ENCODE measurements at places on chromosomes 13 and 19. TPM values are rescaled to one million over a fixed set of nuclear protein-coding genes. Genes with fewer than 3 reads are reported as not detected.

DNA sequence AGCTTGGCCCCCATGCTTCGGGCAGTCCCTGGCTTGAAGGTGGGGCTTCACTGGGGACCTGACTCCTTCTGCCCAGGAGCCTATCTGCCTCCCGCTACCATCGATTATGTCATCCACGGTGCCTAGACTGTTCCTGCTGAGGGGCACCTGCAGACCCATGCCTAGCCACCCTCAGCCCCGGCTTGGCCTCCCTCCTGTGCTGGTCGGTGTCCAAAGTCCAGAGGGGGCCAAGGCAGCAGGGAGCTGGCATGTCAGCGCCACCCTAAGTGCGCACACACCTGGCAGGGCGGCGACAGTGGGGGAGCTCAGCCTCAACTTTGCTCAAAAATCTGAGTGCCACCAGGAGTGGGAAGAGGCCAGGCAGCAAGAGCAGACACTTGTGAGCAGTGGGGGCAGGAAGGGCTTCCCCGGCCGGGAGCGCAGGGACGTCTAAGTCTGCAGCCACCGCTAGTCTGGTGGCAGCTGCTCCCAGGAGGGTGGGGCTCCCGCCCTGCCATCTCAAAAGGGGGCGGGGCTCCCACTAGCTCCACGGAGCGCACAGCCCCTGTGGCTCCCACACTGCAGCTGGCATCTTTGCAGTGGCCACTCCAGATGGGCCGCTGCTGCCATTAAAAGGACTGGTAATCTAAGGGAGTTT, 13.5 kb upstream of the URAD start:
- DNase-seq: no peak

Gene CEACAM16
- not detected for total RNA-seq

DNA sequence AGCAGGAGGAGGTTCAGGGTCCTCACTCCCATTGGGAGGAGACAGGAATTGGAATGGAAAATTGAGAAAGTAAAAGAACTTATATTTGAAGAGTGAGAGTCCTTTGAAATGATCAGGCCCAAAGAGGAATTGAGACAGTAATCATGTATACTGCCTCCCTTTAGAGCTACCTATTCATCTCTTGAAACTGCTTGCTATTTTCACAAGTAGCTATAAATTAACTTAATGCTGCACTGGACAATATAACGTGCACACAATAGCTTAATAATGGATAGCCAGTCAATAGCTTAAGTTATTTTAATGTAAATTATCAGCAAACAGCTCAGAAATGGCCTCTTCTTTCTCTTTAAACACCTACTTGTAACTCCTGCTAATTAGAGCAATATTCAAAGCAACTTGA, 46.6 kb upstream of the MYCBP2 start:
- DNase-seq: no peak

Gene ARHGAP45
- total RNA-seq: 15.0 TPM

- no peak for DNase-seq
These were observed 3.1 kb downstream of the TMED1 start for GRCh38 chr19:10832939-10833296.

Gene CXCL17
- not detected for total RNA-seq

DNA sequence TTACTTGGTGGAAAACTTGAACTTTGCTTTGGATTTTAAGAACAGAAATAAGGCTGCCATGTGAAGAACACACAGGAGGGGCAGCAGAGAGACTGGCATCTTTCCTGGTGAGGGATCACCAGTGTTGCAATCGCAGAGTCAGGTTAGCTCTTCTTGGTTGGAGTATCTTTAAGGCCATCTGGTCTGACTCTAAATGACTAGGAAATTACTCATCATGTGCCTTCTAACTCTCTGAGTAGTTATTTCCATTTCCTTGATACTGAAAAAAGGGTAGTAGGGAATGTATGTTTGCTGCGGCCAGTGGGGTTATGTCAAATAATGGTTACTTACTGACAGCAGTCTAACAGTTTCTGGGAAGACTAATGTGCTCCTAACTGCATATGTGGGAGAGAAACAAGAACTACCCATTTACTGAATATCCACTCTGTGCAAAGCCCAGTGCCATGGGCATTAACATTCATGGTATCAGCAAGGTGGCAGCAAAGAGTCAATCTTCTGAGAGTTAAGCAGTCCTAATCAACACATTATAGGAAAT, 122.1 kb downstream of the COG6 start:
- no peak for DNase-seq

Gene KRTDAP
- not detected for total RNA-seq

DNA sequence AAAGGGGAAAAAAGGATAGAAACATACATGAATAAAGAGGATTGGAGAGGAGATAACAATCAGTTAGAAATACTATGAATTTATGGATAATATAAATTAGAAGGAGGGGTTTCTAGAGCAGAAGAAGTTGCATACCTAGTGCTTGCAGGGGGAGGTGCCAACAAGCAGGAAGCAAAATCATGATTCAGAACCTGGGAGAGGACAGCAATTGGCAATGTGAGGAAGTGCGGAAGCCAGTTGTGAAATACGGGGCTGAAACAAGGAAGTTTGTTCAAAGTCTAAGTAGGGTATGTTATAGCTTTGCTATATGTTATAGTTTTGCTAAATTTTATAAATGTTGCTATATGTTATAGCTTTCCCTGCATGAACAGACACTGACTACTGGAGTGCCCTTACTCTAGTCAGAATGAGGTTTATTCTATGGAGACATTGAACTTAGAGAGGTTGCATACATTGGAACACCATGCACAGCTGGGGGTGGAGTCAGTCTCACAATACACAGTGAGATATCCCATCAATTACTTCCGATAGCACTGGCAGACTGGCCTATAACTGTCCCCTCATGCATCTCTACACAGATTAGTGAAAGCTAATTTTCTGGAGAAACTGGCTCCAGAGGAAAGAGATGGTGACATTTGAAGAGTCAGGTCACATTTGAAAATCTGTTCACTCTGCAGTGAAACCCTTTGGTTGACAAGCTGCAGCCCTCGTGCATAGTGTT, 92.1 kb downstream of the GPC6 start:
- DNase-seq: no peak

Measured in sigmoid colon (tissue), 7 donors.